ENCODE measurements at places on chromosomes 4 and X.

DNA sequence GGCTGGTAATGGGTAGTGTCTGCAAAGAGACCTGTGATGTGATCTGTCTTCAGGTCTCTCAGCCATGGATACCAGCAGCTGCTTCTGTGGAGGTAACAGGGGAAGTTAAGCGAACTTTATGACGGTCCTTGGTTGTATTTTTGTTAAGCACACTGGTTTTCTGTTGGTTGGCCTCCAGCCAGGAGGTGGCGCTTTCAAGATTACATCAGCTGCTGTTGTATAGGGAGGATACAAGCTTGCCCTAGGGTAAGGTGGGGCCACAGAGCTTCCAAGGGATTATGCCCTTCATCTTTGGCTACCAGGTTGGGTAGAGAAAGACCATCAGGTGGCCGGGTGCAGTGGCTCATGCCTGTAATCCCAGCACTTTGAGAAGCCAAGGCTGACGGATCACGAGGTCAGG, 834.2 kb upstream of the GALNTL6 start:
- DNase-seq, result no peak

DNA sequence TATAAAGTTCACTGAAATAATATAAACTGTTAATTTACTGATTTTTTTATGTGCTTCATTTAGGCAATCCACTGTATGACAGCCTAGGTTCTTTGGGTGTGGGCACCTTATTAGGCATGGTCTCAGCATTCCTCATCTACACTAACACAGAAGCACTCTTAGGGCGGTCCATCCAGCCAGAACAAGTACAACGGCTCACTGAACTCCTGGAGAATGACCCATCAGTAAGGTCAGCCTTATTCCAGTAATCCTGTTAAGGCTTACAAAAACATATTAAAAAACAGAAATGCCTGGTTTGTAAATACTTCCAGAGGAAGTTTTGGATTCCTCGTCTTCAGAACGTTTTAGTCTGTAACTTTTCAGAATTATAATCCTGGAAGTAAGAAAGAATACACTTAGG, 80.1 kb downstream of the SLC30A9 start:
- DNase-seq, result no peak

GRCh38 chr4:42570221-42570620, 86.7 kb downstream of the ATP8A1 start:
- DNase-seq, result no peak

- no peak for DNase-seq
Measured at GRCh38 chrX:20471483-20471882, 204.8 kb upstream of the RPS6KA3 start.

DNA sequence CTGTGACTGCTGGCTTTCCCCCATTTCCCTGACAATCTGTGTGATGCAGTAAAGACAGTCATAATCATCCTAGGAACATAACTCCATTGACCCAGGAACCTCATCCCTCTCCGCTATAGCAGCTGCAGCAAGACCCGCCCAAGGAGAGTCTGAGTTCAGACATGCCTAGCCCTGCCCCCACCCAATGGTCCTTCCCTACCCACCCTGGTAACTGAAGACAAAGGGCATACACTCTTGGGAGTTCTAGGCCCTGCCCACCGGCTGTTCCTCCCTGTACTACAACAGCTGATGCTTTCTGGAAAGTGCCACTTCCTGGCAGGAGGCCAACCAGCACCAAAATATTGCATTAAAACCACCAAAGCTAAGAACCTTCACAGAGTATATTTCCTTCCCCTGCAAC, 1035.6 kb downstream of the C4orf33 start:
- no peak for DNase-seq

GRCh38 chr4:123246085-123246484, 150.5 kb upstream of the SPRY1 start:
- no peak for DNase-seq

DNA sequence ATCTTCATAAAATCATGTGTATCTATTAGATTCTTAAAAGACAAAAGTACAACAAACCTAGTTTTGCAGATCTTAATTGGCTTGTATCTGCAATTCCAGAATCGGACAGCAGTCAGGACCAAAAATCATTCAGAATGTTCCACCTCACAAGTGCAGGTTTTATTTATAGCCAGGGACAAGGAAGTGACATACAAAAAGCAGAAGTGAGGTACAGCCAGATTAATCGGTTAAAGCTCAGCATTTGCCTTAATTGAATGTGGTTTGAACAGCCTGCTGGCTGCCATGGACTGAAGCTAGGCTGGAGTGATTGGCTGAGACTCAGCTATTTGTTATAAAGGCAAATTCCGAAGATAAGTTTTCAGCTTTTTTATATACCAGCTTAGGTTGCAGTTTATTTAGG, 932.6 kb downstream of the C4orf33 start:
- no peak for DNase-seq

DNA sequence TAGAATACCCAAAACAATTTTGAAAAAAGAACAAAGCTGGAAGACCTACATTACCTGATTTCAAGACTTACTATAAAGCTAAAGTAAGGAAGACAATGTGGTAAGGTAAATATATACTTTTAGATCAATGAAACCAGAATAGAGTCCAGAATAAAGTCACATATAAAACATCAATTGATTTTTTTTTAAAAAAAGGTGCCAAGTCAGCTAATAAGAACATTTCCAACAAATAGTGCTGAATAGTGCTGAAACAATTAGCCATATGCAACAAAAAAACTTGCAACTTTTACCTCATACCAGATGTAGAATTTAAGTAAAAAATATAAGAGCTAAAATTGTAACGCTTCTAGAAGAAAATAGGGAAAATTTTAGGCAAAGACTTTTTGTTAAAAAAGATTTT, 73.0 kb upstream of the PDHA1 start:
- no peak for DNase-seq

- DNase-seq, result no peak
Measured at GRCh38 chr4:15683143-15683495, 1.5 kb downstream of the FAM200B start.

- peak; percentile 13 for DNase-seq
Measured at GRCh38 chrX:30888526-30889146, 418 bp downstream of the TAB3 start.

- no peak for DNase-seq
Measured at GRCh38 chrX:13162772-13163410, 118.5 kb upstream of the FAM9C start.

- DNase-seq, result no peak
Measured at GRCh38 chr4:169758401-169758962, 738 bp upstream of the HPF1 start.

- DNase-seq, result no peak
Measured at GRCh38 chr4:2438822-2439718, 20.3 kb downstream of the CFAP99 start.

DNA sequence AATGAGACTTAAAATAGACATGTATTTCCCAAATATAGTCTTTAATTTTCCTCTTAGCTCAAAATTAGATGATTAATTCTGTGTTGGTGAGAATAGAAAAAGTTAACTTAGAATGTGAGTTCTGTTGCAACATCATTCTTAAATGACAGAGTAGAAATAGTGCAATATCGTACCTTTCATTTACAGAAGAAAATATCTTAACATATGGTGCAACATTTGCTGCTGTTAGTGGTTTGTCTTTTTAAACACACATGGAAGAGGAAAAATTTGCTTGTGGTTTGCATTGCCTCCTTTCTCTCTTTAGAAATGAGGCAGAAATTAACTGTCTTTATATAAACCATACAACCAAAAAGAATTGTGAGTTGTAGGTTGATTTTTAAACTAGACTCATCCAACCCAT, 39.3 kb upstream of the FHDC1 start:
- no peak for DNase-seq

GRCh38 chr4:26141051-26141721, 179.6 kb upstream of the RBPJ start:
- no peak for DNase-seq

DNA sequence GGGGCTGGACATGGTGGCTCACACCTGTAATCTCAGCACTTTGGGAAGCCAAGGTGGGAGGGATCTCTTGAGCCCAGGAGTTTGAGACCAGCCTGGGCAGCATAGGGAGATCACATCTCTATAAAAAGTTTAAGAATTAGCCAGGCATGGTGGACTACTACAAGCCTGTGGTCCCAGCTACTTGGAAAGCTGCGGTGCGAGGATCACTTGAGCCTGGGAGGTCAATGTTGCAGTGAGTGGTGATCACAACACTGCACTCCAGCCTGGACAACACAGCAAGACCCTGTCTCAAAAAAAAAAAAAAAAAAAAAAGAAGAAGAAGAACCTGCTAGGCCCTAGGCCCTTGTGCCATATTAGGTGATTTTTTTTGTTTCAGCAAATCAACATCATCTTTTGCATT, 12.2 kb downstream of the SRD5A3 start:
- no peak for DNase-seq

- DNase-seq, result no peak
Measured at GRCh38 chr4:129623233-129623875, 527.4 kb downstream of the C4orf33 start.

GRCh38 chr4:174505892-174506291, 16.4 kb downstream of the HPGD start:
- DNase-seq, result no peak

- DNase-seq, result no peak
Measured at GRCh38 chr4:169225812-169226211, 44.9 kb downstream of the SH3RF1 start.

DNA sequence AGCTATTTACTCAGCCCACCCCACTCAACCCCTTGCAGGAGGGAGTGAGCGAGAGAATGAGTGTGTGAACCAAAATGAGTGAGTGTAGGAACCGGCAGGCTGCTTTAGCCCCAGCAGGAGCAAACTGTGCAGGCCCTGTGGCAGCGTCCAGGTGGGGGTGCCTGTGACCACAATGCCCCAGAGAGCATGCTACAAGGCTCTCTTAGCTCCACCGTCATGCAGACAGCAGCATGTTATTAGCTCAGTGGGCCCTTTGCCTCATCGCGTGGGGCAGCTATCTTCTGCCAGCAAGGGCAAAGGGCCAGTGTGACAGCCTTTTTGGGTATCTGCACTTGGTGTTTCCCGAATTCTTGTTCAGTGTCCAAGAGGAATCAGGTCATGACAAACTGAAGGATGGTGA, 271.3 kb downstream of the GPM6A start:
- no peak for DNase-seq

DNA sequence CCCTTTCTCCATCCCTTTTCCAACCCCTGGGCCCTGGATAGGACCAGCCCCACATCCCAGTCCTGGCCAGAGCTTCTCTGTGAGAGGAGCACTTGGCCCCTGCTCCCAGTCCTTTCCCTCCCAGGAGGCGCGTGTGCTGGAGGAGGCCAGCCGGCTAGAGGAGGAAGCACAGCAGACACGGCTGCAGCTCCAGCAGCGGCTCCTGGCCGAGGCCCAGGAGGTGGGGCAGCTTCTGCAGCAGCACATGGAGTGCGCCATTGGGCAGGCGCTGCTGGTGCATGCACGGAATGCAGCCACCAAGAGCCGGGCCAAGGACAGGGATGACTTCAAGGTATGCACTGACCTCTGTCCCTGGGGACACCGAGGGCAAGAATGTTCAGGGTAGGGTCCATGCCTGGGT, 87.5 kb downstream of the EVC start:
- DNase-seq, result no peak

DNA sequence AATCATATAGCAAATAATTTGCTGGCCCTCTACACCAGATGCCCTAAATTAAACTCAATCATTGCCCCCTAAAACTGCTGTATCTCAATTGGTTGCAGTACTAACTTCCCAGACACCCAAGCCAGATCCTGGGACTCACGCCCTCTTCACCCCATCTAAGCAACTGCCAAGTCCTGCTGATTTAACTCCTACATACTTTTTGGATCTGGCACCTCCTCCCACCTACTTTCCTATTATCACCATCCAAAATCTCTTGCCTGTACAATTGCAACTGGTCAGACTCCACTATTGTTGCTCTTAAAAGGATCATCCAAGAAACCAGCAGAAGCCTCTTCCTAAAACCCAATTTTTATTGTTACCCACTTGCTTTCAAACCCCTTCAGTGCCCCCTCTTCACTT, 4.7 kb upstream of the HSD17B10 start:
- DNase-seq, result no peak

- DNase-seq, result no peak
Measured at GRCh38 chr4:147518846-147519767, 38.2 kb downstream of the EDNRA start.

DNA sequence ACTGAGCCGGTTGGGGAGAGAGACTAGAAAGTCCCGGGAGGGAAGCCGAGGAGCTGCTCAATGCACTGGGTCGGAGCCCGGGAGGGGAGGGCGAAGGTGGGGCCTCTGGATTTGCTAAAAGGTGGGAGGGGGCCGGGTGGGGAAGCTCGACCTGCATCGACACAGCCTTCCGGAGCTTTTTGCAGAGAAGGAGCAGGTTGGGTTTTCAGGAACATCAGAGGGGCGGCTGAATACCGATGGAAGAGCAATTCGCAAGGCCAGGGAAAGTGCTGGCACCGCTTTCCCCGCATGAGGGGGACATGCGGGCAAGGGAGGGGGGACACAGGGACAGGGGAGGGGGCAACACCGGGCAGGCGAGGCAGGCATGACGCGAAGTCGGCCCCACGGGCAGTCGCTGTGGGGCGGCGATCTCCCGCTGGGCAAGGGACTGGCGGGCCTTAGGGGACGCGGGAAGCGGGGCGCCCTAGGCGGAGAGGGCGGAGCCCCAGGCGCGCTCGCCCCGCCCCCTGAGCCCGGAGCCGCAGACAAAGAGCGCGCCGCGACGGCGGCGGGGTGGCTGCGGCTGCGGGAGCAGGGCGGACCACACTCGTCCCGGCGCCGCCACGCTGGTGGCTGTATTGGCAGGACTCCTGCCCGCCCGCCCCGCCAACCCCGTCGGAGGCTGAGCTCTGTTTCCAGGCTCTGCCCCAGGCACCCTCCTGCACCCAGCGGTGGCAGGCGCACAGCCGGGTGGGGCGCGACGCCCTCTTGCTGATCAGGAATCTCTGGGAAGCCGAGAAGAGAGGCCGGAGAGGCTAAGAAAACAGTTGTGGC, 11.6 kb downstream of the PDZD4 start:
- DNase-seq, result no peak

GRCh38 chr4:26288355-26288909, 32.4 kb upstream of the RBPJ start:
- DNase-seq, result peak; percentile 54

DNA sequence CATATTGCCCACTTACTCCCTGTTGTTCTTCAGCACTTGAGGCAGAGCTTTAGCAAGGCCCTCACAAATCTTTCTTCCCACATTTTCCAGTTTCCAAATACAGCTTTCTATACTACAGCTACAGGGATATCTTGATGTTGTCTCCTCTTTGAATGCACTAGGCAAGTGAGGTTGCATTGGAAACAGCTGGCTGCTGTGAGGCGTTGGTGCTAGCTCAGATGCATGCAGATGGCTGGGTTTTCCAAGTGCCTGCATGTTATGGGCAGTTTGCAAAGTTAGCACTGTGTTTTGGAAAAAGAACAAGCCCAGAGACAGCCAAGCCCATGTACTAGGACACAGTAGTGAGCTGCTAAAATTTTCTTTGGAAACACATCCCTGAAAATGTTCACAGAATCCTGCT, 315.1 kb upstream of the RASGEF1B start:
- no peak for DNase-seq
